IMR-90 (cell line): ENCODE measurements at places on chromosomes 2 and 18.

DNA sequence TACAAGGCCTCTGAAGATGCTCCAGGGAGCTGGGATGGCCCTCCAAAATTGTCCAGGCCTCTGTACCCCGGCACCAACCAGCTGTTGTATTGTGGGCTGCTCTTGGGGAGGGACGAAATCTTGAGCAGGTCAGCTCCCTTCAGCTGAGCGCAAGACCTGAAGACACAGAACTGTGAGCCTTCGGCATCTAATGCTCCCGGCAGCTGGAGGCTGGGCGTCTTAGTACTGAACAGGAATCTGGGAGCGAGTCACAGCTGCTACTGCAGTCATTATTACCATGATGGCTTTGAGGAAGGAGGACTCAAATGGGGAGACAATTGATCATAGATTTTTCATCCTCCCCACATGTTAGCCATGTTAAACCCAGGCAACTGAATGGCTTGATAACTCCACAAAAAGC is 83.0 kb upstream of the LTBP1 start:
- H3K4me1 ChIP-seq, result peaks cover 16% of the 10 kb centered on the region
- peak overlapping the region; percentile 94 for H3K27ac ChIP-seq
- DNase-seq, result peak; percentile 52
- H3K36me3 ChIP-seq, result no peaks in the 10 kb centered on the region
- H3K4me3 ChIP-seq, result no peak overlapping the region
- H3K27me3 ChIP-seq, result no peaks in the 10 kb centered on the region

- peaks cover 14% of the 10 kb centered on the region for H3K27me3 ChIP-seq
- H3K4me3 ChIP-seq, result no peak overlapping the region
- no peak for DNase-seq
Observed at GRCh38 chr2:218013289-218013688, 10.5 kb upstream of the TNS1 start.

GRCh38 chr2:217976301-217976700 is 26.5 kb downstream of the TNS1 start:
- H3K27me3 ChIP-seq, result no peaks in the 10 kb centered on the region
- H3K36me3 ChIP-seq, result peaks cover 26% of the 10 kb centered on the region; the same call in 1 of the 2 replicates
- peaks cover 26% of the 10 kb centered on the region for H3K4me1 ChIP-seq
- no peak overlapping the region for H3K27ac ChIP-seq
- H3K4me3 ChIP-seq, result no peak overlapping the region

DNA sequence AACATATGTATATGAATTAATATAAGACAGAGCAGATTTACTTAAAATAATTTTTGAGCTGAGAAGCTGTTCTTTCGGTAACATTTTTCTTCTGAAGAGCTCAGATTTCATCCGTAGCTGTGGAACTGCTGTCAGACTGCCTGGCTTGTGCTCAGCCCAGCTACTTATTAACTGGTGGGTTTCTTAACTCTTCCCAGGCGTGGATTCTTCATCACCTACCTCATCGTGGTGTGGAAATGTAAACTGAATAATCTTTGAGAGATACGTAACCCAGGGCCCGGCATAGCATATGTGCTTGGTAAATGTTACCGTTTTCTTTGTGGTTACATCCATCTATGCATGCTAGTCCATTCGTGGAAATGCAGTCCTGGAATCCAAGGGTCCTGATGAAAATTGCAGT is 145.0 kb downstream of the MCFD2 start:
- H3K4me1 ChIP-seq, result peaks cover 9% of the 10 kb centered on the region
- H3K36me3 ChIP-seq, result no peaks in the 10 kb centered on the region
- H3K27ac ChIP-seq, result no peak overlapping the region
- DNase-seq, result peak; percentile 96
- no peaks in the 10 kb centered on the region for H3K27me3 ChIP-seq

GRCh38 chr18:24227977-24228666 is 89.3 kb downstream of the CABYR start:
- no peak overlapping the region for H3K27ac ChIP-seq
- H3K4me3 ChIP-seq, result no peak overlapping the region
- no peaks in the 10 kb centered on the region for H3K27me3 ChIP-seq
- H3K4me1 ChIP-seq, result peaks cover 15% of the 10 kb centered on the region

DNA sequence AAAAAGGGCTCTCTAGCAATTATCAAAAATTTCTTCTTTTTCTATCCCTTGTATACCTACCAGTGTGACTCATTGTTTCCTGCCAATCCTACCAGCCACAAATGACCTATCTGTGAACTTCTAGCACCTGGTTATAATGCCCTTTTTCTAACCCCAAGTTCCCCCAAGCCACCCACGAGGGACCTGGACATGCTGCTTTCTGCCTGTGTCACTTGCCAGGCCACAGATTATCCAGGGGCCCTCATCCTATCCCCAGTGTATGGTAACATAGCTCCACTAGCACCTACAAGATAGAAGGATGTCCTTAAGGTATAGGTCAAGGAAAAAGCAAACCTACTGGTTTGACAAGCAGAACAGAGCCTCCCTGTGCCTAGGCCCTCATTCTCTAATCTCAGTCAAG is 26.8 kb downstream of the AAK1 start:
- no peaks in the 10 kb centered on the region; the same call in 1 of the 2 replicates for H3K36me3 ChIP-seq
- H3K4me3 ChIP-seq, result no peak overlapping the region
- H3K27me3 ChIP-seq, result no peaks in the 10 kb centered on the region
- H3K27ac ChIP-seq, result no peak overlapping the region
- DNase-seq, result no peak

DNA sequence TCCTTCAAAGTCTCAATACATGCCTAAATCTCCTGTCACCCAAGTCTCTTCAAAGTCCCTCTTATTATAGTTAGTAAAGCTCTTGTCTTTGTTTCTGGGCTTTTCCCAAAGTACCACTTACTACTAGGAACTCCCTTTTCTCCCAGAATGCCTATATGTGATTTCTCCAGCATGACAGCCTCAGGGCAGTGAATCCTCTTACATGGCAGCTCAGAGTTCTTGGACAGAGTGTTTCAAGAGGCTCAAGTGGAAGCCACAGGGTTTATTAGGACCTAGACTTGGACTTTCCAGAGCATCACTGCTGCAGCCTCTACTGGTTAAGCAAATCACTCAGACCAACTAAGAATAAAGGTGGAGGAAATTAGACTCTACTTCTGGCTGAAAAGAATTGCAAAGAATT is 98.9 kb downstream of the CSRNP3 start:
- no peaks in the 10 kb centered on the region for H3K36me3 ChIP-seq
- H3K4me3 ChIP-seq, result no peak overlapping the region
- no peaks in the 10 kb centered on the region for H3K27me3 ChIP-seq
- no peak overlapping the region for H3K27ac ChIP-seq
- DNase-seq, result no peak

- H3K4me3 ChIP-seq, result no peak overlapping the region
- H3K36me3 ChIP-seq, result peaks cover 16% of the 10 kb centered on the region
- DNase-seq, result peak; percentile 66
- peaks cover 4% of the 10 kb centered on the region for H3K4me1 ChIP-seq
Observed at GRCh38 chr18:26056291-26056690, 34.1 kb downstream of the SS18 start.

DNA sequence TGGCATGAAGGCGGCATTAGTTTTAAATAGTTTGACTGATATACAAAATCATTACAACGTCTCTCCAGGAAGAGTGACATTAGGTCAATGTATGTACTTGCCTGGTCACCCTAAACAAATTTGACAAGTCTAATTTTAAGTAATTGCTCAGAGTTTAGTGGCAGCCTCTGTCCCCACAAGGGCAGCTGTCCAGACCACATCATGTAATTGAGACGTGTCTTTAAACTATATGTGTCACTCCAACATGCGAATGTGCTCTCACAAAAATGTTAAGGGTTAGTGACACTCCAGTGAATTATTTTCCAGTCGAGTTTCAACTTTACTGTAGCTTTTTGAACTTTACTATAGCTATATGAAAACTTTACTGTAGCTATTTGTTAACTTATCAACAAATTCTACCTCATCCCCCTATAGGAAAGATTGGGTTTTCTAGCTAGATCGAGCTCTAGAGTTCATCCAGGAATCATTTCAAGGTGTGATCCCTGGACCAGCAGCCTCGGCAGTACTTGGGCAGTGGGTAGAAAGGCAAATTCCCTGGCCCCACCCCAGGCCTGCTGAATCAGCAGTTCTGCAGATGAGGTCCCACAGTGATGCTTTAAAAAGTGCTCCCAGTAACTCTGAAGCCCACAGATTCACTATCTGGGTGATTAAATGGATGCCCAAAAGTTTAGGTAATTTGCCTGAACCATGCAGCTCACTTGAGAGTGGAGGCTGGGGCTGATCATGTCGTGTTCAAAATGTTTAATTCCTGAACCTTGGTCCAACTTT is 66.4 kb upstream of the POU3F3 start:
- H3K27ac ChIP-seq, result no peak overlapping the region
- H3K4me1 ChIP-seq, result no peaks in the 10 kb centered on the region
- no peak overlapping the region for H3K4me3 ChIP-seq

DNA sequence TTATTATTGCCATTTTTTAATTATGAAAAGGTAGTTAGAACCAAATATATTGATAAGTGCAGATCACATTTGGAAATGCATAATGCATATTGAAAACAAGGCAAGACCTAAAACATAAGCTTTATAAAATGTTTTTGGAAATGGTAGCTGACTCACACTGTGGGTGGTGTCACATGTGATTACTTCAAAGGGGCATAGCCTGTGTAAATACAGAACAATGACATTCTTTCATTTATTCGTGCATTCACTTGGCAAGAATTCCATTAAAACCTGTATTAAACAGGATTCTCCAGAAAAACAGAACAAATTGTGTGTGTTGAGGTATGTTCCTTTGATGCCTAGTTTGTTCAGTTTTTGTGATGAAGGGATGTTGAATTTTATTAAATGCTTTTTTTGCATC is 427.3 kb upstream of the ST6GAL2 start:
- no peak overlapping the region for H3K27ac ChIP-seq
- no peak for DNase-seq
- no peaks in the 10 kb centered on the region for H3K36me3 ChIP-seq
- no peak overlapping the region for H3K4me3 ChIP-seq
- H3K27me3 ChIP-seq, result no peaks in the 10 kb centered on the region
- no peaks in the 10 kb centered on the region for H3K4me1 ChIP-seq

- no peaks in the 10 kb centered on the region for H3K27me3 ChIP-seq
- H3K4me3 ChIP-seq, result no peak overlapping the region
- peaks cover 6% of the 10 kb centered on the region; the same call in 1 of the 2 replicates for H3K4me1 ChIP-seq
- peak; percentile 73 for DNase-seq
- peaks cover 3% of the 10 kb centered on the region; the same call in 1 of the 2 replicates for H3K36me3 ChIP-seq
- peak overlapping the region; percentile 2; the same call in 1 of the 2 replicates for H3K27ac ChIP-seq
Observed at GRCh38 chr2:43759195-43759594, 14.6 kb upstream of the DYNC2LI1 start.

DNA sequence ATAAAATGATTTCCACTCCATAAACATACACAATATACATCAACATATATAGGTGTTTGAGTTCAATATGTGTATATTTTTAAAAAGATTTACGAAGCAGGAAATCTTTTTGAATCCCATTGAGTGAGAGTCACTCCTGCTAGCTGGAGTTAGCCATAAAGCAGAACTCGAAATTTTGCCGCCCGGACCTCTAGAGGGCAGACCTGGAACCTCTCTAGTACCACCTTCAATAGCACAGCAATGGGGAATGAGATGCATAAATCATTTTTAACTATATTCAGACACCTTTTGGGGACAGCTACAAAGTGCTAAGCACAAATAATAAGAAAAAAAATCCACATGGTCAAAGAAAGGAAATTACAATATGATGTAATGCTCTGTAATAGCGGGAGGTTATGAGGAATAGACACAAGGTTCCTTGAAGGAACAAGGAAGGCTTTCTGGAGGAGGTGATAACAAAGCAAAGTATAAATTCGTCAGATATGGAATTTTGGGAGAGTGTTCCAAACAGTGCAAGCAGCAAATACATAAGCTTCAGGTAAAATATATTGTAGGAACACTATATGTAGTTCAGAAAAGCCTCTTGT is 533.4 kb downstream of the ERBB4 start:
- H3K27me3 ChIP-seq, result no peaks in the 10 kb centered on the region
- no peaks in the 10 kb centered on the region for H3K4me1 ChIP-seq
- H3K4me3 ChIP-seq, result no peak overlapping the region

DNA sequence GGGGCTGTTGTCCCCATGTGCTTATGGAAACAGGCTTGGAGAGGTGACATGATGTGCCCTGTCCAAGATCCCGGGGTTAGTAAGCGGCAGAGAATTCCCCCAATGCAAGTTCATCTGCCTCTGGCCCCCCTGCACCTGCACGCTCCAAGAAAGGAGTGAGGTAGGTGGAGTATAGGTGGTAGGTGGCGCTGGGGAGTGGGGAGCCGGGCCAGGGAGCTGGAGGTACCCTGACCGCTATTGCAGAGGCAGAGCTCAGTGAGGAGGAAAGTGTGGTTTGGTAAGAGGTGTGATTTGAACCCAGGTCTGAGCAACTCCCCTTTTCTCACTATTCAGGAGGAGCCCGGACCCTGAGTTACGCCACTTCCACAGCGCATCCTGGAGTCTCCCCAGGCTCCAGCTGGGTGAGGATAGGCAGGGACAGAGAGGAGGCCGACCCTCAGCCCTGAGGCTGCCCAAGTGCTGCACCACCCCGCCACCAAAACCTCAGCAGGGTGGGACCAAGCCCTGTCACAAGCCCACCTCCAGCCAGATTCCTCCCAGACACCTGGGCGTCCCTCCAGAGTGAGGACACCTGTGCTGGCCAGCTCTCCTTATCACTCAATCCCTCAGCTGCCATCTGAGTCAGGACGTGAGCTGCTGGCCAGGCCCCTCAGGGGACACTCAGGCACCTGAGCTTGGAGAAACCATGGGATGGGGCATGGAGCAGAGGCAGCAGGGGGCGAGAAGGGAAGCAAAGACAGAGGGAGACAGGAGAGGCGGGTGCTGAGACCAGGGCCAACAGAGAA is 5.6 kb downstream of the HAAO start:
- no peaks in the 10 kb centered on the region; the same call in 1 of the 2 replicates for H3K4me1 ChIP-seq
- H3K27me3 ChIP-seq, result peaks cover 29% of the 10 kb centered on the region
- H3K27ac ChIP-seq, result no peak overlapping the region
- no peak overlapping the region for H3K4me3 ChIP-seq
- no peaks in the 10 kb centered on the region for H3K36me3 ChIP-seq
- DNase-seq, result no peak

- peak; percentile 89 for DNase-seq
- no peaks in the 10 kb centered on the region for H3K36me3 ChIP-seq
- H3K4me1 ChIP-seq, result peaks cover 6% of the 10 kb centered on the region
- H3K27me3 ChIP-seq, result no peaks in the 10 kb centered on the region
- no peak overlapping the region for H3K4me3 ChIP-seq
Observed at GRCh38 chr2:18413676-18414396, 146.6 kb downstream of the RDH14 start.

DNA sequence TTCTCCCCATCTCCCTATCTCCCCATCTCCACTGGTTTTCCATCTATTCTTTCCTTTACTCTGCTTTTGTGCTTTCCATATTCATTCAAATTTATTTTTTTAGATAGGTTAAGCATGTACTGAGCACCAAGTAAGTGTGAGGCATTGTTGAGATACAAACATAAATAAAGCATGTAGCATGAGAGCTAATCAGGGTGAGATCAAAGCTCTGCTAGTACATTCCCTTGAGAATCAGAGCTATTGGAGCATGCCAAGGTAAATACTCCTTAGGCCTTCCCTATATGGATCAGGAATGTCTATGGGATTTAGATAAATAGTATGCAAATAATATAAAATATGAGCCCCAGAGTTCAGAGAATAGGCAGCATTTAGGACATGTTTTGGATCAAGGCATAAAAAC is 25.3 kb downstream of the BABAM2 start:
- H3K36me3 ChIP-seq, result no peaks in the 10 kb centered on the region
- 0 out of 2 replicates have a peak, but pooled peaks cover 2% of the 10 kb centered on the region for H3K4me1 ChIP-seq
- no peak overlapping the region for H3K27ac ChIP-seq
- H3K4me3 ChIP-seq, result no peak overlapping the region
- peak; percentile 6 for DNase-seq

- H3K36me3 ChIP-seq, result peaks cover 6% of the 10 kb centered on the region
- H3K4me1 ChIP-seq, result peaks cover 7% of the 10 kb centered on the region
- H3K27me3 ChIP-seq, result no peaks in the 10 kb centered on the region
- H3K4me3 ChIP-seq, result peak overlapping the region; percentile 3; the same call in 1 of the 2 replicates
- H3K27ac ChIP-seq, result peak overlapping the region; percentile 64
Observed at GRCh38 chr2:27320958-27321543, 1.8 kb downstream of the MPV17 start.

GRCh38 chr18:55250768-55251173 is 291.5 kb upstream of the CCDC68 start:
- H3K4me3 ChIP-seq, result no peak overlapping the region
- no peak overlapping the region for H3K27ac ChIP-seq
- peaks cover 11% of the 10 kb centered on the region for H3K4me1 ChIP-seq
- no peaks in the 10 kb centered on the region for H3K27me3 ChIP-seq
- H3K36me3 ChIP-seq, result peaks cover 12% of the 10 kb centered on the region
